Activated CD4-positive, alpha-beta memory T cell treated with anti-CD3 and anti-CD28 coated beads for 36 hours (primary cell): ENCODE measurements at places on chromosomes 4 and X. TPM values are rescaled to one million over a fixed set of nuclear protein-coding genes. Genes with fewer than 3 reads are reported as not detected.

Gene CSTF2
- 42.8 TPM for total RNA-seq

Gene RAI2
- 0.39 TPM for total RNA-seq

DNA sequence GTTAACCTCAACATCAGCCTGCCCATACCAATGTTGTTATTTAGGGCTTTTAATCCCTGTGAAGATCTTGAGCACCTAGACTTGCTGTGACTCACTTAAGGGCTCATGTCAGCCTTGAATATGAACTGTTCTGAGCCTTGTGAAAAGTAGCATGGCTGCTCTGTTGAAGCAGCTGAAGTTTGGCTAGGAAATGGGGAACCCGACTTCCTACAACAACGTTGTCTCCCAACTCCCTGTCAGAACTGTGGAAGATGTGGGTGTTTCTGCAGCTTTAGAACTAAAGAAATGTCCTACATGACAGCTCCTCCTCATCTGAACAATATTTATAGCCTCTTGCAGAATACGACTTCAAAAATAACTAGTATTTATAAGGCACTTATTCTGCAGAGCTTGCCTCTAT lies 27.5 kb downstream of the STOX2 start:
- no peak for DNase-seq

DNA sequence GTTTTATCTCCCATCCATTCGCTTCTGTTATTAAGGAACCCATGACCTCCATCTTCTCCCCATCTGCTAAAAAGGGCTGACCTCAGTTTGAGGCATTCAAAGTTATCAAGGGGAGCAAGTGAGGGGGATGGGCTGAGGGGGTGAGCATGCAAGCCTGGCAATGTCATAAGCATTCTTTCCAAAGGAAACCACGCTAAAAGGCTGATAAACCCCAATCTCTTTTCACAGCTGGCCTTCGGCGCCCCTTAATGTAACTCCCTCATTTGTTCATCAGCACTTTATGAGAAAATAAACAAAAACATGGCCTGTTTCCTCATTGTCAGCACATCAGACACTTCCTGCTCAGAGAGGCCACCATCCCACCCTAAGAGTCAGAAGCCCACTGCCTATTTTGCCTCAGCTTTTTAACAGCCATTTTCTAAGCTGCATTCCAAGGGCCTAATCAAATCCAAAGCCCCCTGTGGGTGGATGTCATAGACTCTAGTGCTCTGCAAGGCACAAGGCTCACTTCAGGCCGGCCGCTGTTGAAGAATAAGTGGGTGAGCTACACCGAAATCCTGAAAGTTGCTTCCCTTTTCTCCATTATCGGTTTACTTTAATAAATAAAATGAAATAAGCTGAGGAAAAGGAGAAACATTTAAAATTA lies 92.0 kb upstream of the SRD5A3 start:
- DNase-seq, result no peak

DNA sequence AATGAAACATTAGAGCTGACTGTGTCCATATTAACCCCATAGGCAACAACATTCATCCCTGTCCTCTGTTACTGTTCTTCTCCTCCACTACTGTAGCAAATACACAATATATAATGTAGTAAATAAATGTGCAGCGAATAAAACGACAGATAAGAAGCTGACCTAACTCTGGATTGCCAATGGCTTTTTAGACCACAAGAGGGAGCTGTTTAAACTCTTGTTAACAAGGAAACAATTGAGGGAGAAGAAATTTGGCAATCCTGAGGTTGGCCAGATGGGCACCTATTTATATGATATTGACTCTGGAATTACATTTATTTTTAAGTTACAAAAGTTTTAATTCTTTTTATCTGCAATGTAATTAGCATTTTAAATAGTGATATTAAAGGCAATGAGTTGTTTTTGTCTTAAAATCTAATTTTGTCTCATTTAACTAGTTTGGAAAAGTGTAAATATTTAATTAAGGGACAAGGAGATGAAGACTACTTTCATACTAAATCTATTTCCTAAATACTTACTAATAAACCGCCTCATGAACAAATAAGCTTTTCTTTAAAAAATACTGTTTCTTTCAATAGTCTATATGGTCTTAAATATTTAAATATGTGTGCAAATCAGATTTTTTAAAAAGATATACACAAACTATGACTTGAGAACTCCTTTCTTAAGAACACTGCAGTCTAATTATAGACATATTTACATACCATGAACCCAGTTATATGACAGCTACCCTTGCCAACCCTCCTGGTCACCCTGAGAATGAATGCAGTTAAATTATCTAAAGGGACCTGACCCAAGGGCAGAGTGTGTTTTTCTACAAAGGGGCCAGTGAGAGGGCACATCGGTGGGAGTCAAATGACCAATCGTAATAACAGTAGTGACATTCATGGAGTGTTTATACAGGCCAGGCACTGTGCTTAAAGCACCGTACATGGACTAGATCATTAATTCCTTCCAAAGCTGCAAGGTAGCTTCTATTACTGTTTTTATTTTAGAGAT lies 52.9 kb upstream of the HPF1 start:
- DNase-seq, result no peak

DNA sequence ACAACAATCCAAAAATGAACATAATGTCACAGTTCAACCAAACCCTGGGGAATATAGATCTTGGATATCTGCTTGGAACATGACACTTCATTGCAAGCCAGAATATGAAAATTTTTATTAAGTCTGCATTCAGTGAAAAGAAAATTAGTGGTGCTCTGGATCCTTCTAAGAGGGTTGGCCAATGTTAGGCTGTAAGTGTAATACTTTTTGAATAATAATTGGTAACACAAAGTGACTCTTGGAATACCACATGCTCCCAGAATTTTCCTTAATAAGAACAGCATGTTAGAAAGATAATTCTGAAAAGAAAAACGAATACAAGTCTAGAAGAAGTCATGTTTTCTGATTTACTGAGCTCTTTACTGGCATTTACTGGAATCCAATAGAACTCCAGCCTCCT lies 175.8 kb downstream of the RASL11B start:
- DNase-seq, result no peak

DNA sequence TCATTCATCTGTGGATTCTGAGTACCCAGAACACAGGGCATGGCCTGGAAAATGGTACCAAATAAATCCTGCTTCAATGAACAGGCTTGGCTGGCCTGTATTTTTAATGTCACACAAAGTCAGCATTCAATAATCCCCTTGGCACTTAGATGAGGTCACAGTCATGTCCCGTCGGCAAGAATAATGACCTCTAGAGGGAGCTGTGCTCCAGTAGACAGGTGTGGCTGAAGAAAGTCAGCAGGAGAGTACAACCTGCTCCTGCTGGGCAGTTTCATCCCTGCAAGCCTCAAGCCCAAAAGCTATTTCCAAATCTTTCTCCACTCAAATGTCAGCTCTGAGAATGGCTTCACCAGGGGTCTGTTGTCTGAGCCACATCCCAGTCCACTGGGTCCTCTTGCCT lies 404.0 kb upstream of the F9 start:
- peak; percentile 13 for DNase-seq

GRCh38 chr4:36256398-36256891 lies 12.1 kb upstream of the ARAP2 start:
- DNase-seq, result peak; percentile 50
